ENCODE measurements at places on chromosomes 5 and 9.

DNA sequence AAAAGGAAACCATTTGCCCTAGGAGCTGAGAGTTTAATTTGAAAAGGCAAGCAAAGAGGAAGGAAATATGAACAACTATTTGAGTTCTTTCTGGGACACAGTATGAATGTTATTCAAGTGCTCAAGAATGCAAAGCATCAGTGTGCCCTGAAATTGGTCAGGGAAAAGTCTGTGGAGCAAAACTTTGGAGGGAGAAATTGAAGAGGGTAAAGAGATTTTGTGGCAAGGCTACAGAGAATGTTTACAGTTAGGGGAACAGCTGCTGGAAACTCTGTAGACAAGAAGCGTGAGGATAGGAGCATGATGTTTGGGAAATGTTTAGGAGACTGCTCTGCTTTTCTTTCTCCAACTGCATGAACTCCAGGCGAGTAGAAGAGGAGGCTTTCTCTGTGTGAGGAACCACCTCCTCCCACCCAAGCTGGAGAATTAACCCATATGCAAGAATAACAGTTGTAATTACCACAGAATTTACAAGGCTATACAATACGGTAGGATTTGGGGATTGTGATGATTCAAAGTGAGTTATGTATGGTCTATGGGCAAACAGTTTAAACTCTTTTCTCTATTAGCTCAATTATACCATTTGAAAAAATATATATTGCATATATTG lies 75.4 kb upstream of the IL7R start:
- no peak for DNase-seq

DNA sequence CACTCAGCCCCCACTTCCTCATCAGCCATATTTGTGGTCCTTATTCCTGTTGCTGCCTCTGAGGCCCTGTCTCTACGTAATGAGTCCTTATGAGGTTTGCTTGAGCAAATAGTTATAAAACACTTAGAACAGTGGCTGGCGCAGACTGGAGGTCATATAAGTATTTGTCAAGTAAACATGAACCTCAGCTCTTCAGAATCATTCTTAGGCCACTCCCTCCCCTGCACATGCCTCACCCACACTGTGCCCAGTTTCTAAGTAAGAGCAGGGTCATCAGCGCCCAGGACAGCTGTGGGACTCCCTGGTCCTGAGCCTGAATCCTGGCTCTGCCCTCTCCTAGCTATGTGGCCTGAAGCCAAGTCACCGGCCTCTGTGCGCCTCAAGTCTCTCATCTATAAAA lies 4.0 kb downstream of the ST6GALNAC4 start:
- DNase-seq = no peak

DNA sequence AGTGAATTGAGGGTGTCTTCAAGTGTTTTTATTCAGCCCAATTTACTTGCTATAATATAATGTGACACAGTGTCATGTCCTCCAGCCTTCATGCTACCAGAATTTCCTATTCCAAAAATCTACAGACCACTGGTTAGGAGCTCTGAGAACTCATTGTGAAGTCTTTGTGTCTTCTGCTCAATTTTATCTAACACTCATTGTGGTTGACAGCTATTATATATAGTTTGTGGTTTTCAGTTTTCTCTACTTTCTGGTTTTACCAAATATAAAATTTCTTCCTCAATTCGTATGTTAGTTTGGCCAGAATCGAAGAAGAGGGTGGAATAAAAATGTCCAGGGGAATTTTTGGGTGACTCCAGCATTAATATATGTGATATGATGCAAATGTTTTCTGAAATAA lies 509.3 kb upstream of the NUDT12 start:
- no peak for DNase-seq

DNA sequence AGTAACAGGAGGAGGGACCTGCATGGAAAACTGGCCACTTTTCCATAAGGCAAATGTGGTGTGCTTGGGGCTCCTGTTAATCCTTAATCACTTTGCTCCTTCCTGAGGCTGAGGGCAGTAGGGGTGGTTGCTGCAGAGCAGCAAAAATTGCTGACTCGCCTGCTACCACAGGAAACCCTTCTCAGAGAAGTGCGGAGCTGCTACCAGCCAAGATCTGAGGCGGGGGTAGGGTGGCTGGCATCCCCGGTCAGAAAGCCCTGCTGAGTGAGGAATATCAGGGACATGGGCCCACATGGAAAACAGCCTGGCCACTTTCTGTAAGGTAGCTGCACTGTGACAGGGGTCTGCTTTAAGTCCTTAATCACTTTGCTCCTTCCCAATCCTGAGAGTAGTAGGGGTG lies 192.4 kb upstream of the GHR start:
- no peak for DNase-seq

DNA sequence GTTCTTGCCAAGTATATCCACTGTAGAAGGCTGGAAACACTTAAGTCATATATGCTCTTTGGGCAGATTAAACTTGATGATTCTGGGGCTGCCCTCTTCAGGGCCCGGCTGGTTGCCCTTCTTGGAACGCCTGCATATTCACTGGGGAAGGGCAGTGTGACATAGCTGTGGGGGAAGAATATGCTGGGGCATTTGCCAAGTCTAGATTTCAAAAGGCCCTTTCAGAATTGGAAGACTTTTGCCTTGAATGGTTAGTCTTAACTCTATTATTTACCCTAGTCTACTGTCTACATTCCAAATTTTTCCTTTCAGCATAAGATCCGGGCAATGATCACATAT lies 161.2 kb upstream of the PITX1 start:
- DNase-seq = no peak

GRCh38 chr5:30279237-30279636 lies 914.2 kb upstream of the CDH6 start:
- peak; percentile 68 for DNase-seq

DNA sequence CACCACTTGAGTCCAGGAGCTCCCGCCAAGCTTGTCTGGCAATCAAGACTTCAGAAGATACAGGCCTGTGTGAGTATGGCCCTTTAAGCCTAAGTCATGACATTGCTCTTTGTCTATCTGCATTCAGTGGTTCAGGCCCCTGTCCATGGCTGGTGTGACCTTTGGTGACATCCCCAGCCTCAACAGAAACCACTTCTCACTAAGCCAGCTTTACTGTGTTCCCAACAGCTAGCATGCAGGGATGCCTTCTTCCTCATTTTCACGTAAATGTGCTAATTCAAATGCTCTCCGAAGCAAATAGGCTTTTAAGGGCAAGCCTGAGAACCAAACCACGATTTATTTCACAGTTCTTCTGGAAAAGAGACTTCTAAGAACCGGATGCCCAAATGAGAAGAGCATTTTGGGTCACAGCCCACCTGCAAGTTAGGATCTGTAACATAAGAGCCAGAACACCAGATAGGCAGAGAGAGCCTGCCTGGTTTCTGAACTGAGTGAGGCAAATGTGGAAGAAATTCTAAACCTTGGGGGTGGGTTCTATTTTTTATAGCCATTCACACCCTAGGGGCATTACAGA lies 14.9 kb downstream of the CD180 start:
- no peak for DNase-seq

GRCh38 chr5:132421462-132421861 lies 52.0 kb downstream of the SLC22A5 start:
- DNase-seq = no peak

GRCh38 chr5:18220631-18221030 lies 586.4 kb downstream of the TAF11L14 start:
- DNase-seq = no peak

DNA sequence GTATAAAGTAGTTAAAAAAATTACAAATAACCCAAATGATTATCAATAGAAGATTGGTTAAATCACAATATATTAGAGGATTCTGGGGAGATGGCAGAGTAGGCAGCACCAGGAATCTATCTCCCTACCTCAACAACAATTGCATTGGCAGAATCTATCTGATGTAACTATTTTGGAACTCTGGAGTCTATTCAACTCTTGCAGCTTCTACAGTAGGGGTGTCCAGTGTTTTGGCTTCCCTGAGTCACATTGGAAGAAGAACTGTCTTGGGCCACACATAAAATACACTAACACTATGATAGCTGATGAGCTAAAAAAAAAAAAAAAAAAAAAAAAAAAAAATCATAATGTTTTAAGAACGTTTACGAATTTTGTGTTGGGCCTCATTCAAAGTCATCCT lies 29.2 kb upstream of the ECM2 start:
- DNase-seq = no peak

DNA sequence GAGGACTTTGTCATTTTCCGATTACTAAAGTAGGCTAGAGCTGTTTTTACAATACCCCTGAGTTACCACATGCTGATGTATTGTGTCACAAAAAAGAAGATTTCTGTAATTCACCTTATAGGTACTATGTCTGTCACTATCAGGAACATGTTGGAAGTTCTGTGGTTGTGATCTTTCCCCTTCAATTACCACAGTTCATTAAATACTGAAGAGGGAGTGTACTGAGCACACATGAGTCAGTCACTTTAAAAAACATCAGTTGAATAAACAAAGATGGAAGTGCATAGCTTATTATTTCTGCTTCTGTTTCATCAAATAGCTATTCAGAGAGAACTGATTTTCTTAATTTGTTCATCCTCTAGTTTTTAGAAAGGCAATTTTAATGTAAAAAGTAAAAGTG lies 31.7 kb downstream of the AP3S1 start:
- DNase-seq = no peak

GRCh38 chr5:172074896-172075295 lies 68.5 kb upstream of the FBXW11 start:
- no peak for DNase-seq

All from HS-27A (cell line).